IMR-90 (cell line): ENCODE measurements at places on chromosomes 4 and X. TPM values are rescaled to one million over a fixed set of nuclear protein-coding genes. Genes with fewer than 3 reads are reported as not detected.
A peak's percentile ranks its signal among the peaks of the same experiment; 100 is the strongest.

- DNase-seq = no peak
Observed at GRCh38 chrX:40009890-40010289, 87.9 kb downstream of the BCOR start.

GRCh38 chr4:3700223-3700622 lies 66.0 kb upstream of the ADRA2C start:
- no peak for DNase-seq

DNA sequence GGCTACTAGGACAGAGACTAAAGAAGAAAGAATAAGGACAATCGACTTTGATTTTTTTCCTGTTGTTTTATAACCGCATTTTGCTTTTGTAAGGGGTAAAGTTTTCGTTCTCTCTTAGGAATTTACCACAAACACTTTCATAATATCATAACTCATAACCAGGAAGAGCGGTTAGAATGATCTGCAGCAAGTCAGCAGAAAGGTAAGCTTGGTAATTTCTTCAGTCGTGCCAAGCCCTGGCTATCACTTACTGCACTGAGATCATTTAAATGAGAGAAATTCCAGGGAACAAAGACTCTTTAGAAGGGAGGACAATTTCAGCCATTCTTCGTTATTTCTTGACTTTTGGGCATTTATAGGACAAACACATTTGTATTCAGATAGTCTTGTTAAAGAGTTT lies 258.1 kb downstream of the UNC5C start:
- no peak for DNase-seq

- DNase-seq = no peak
Observed at GRCh38 chr4:154490583-154491340, 837 bp downstream of the DCHS2 start.

The POLN gene
- total RNA-seq = 0.72 and 1.1 TPM in 2 replicates

GRCh38 chr4:41141900-41142299 lies 72.4 kb downstream of the APBB2 start:
- peak; percentile 86 for DNase-seq

DNA sequence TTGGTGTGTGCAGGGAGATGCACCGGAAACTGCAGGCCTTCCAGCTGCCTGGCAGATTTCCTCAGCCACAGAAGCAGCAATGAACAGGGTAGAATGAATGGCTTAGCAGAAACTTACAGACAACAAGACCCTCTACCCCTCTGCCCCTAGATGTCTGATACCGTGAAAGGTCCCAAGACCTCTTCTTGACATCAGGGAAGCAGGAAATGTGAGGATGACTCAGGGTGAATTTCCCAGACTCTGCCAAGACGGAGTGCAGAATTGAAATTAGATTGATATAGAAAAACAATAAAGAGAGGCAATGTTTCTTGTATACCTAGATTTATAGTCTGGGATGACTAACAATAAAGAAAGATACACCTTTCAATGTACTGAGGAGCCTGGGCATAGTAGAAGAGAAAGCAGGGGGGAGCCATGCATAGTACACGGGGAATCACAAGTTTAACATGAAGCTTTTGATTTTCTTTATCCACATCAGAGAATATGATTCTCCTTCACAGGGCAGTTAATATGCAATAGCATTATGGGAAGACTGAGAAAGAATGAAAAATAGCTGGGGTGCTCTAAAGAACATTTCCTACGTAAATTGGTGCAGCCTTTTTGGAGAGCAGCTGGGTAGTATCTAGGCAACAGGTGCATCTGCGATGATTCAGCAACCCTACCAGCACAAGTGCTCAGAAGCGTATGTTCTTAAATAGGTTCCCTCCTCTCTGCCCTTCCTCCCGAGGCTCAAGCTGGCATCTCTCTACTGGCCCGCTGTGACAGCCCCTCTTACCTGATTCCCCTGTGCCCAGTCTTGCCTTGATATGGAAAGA lies 18.3 kb upstream of the CXCR3 start:
- DNase-seq = no peak

DNA sequence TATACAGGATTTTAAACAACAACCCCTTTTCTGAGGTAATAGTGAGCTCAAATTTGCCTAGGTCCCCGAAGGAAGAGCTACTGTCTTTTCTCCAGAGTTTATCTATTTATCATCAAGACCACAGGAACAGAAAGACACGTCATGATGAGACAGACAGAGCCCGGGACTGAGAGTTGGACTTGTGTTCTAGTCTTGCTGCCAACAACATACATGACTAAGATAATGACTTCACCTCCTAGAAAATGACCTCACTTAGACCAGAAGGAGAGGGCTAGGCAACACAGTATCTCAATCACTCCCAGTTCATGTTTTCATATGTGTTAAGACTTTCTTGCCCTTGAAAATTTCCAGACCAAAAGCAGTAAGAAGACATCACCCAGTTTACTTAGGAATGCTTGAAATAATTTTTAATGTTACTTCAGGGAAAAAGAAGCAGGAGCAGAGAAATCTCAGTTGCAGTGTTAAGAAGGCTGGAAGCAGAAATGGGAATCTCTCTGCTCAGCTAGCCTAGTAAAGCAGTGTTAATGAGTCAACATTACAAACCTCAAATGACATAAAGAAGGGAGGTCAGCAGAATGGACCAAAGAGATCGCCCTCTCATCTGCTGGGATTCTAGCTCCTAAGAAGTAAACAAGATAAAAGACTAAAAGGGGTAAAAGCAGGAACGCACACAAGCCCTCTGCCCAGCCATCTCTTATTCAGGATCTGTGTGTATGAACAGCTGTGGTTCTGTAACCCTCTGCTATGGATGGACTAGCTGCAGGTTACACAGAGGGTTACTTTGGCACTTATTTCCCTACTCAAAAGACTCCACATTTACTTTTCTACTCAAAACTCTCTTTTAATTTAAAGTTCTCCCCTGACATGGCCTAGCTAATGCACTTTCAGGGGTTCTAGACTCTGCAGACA lies 24.8 kb downstream of the PDGFC start:
- peak; percentile 99 for DNase-seq

The DUSP21 gene
- total RNA-seq = not detected in 2 replicates

DNA sequence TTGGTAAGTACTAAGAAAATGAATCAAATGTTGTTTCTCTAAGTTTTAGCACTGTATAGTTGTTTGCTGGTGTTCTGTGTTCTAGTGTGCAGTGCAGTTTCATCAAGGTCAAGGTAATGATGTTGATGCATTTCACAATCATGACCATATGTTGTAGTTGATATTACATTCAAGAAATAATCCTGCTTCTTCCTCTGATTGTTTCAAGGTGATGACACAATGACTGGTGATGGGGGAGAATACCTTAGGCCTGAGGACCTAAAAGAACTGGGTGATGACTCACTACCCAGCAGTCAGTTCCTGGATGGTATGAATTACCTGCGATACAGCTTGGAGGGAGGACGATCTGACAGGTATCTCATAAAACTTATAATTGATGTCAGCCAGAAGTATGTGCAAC lies 261.6 kb downstream of the ANK2 start:
- no peak for DNase-seq

- DNase-seq = no peak
Observed at GRCh38 chr4:84957514-84958420, 8.7 kb downstream of the WDFY3 start.

GRCh38 chrX:17390419-17390850 lies 15.4 kb downstream of the NHS start:
- peak; percentile 69 for DNase-seq

DNA sequence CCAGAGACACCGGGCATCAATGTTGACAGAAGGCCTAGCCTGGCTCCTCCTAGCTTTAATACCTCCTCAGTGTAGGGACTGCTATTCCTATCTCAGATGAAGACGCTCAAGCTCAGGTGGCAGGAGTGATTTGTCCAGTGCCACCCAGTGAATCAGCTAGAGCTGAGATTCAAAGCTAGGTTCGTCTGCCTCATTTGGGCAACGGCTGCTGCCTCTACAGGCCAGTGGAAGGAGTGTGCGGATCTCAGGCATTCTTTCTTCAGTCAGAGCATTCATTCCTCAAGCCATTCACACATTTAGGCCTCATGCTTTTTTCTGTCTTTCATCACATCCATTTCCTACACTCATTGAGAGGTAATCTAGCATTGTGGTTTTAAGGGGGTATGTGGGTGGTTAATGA lies 7.3 kb downstream of the TSR2 start:
- DNase-seq = no peak

DNA sequence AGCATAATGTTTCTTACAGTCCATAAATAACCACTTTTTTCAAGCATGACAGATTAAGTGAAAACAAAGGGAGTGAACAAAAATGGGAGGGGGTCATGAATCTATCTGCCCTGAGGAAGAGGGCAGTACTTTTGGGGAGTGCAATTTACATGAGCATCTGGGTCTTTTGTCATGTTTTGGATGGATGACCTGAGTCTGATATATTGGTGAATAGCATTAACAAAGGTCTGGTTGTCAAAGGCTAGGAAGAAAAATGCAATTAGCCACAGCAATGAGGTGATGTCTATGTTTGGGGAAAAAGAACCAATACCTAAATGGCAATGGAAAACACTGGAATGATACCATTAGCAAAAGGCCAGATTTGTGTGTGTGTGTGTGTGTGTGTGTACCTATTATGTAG lies 15.1 kb upstream of the MAD2L1 start:
- DNase-seq = no peak

- DNase-seq = no peak
Observed at GRCh38 chrX:29461039-29461438, 754.3 kb upstream of the MAGEB2 start.

The SPANXN4 gene
- not detected in 2 replicates for total RNA-seq

- DNase-seq = no peak
Observed at GRCh38 chrX:42149765-42150164, 226.4 kb upstream of the CASK start.
